ENCODE measurements at places on chromosomes 2 and 18. TPM values are rescaled to one million over a fixed set of nuclear protein-coding genes. Genes with fewer than 3 reads are reported as not detected.

- no peak for DNase-seq
Observed at GRCh38 chr2:217743966-217744761, 258.6 kb downstream of the TNS1 start.

DNA sequence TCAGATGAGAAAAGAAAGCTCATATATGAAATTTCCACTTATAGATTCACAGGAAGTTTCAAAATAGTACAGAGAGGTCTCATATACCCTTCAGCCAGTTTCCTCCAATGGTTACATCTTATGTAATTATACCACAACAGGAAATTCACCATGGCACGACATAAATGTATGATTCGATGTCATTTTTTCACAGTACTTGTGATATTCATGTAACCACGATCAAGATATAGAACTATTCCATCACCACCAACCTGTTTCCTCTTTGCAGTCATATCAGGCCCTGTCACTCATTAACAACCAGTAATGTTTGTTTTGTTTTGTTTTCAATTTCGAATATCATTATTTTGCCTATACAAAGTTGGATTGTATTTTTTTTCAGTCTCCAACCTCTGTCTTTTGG, 314.3 kb upstream of the POU3F3 start:
- no peak for DNase-seq

DNA sequence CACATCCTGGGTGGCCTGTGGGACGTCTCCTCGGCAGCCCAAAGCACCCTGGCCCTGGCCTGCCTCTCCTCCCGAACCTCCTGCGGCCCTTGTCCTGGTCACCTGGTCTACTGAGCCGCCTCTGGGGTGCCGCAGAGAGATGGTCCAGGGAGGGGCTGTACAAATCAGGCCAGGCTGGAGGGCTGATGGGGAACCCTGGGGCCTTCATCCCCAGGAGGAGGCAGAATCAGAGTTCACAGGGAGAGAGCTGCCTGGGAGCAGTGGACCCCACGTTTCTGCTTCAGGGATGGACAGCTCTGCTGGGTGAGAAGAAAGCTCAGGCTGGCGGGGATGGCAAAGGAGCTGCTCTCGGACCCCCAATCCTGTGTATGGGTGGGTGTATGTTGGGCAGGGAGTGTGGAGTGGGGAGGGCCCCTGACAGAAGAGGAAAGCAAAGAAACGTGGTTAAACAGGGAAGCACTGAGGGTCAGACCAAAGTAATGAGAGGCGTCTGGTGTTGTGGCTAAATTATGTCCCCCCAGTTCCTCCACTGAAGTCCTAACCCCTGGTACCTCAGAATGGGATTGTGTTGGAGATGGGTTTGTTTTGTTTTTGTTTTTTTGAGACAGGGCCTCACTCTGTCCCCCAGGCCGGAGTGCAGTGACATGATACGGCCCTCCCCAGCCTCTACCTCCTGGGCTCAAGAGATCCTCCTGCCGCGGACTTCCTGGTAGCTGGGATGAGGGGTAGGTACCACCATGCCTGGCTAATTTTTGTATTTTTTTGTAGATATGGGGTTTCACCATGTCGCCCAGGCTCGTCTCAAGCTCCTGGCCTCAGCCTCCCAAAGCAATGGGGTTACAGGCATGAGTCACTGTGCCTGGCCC, 73.4 kb upstream of the SMAD7 start:
- peak; percentile 73 for DNase-seq

SNORC gene
- 0.79 TPM for total RNA-seq

CNRIP1 gene
- total RNA-seq: 32.2 TPM
